ENCODE measurements at places on chromosomes 12 and 14.

DNA sequence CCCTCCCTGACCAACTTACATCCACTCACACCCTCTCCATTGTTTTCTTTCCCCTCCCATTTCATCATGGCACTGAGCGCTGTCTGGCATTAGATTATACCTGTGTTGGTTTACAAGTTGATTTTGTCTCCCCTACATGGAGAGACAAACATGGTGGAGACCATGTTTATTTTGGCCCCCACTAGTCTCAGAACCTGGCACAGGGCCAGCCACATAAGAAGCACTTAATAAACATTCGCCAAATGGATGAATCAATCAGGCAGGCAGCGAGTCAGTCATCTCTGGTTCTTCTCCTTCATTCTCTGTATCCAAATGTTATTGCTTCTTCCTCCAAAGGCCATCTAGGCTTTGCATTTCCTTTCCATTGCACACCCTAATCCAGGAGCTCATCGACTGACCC is 177.4 kb downstream of the DPF3 start:
- H3K27ac ChIP-seq: no peak overlapping the region
- peaks cover 35% of the 10 kb centered on the region for H3K4me1 ChIP-seq
- DNase-seq: no peak
- H3K4me3 ChIP-seq: no peak overlapping the region

- H3K27ac ChIP-seq: no peak overlapping the region
- H3K4me3 ChIP-seq: no peak overlapping the region
- no peaks in the 10 kb centered on the region for H3K36me3 ChIP-seq
- no peaks in the 10 kb centered on the region for H3K27me3 ChIP-seq
- no peaks in the 10 kb centered on the region for H3K4me1 ChIP-seq
These were observed 14.2 kb upstream of the PLXNC1 start for GRCh38 chr12:94133964-94134795.

- no peaks in the 10 kb centered on the region for H3K36me3 ChIP-seq
- no peaks in the 10 kb centered on the region for H3K4me1 ChIP-seq
- H3K27ac ChIP-seq: no peak overlapping the region
- no peak for DNase-seq
These were observed 91.3 kb upstream of the RTL1 start for GRCh38 chr14:100994756-100995330.

DNA sequence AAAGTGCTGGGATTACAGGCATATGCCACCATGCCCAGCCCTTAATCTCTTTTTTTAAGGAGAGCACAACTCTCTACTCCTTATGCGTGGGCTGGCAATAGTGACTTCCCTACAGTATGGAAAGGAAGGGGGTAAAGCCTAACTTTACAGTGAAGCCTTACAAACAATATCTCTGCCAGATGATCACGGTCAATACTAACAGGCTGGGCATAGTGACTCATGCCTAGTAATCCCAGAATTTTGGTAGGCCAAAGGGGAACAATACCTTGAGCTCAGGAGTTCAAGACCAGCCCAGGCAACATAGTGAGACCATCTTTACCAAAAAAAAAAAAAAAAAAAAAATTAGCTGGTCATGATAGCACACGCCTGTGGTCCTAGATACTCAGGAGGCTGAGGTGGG is 5.6 kb downstream of the PYM1 start:
- no peak for DNase-seq
- H3K36me3 ChIP-seq: peaks cover 17% of the 10 kb centered on the region
- H3K27me3 ChIP-seq: no peaks in the 10 kb centered on the region
- H3K4me1 ChIP-seq: peaks cover 24% of the 10 kb centered on the region
- H3K4me3 ChIP-seq: no peak overlapping the region

GRCh38 chr14:25909045-25909747 is 688.6 kb downstream of the NOVA1 start:
- DNase-seq: no peak
- H3K4me1 ChIP-seq: no peaks in the 10 kb centered on the region
- no peaks in the 10 kb centered on the region for H3K36me3 ChIP-seq
- H3K27me3 ChIP-seq: no peaks in the 10 kb centered on the region
- no peak overlapping the region for H3K27ac ChIP-seq

DNA sequence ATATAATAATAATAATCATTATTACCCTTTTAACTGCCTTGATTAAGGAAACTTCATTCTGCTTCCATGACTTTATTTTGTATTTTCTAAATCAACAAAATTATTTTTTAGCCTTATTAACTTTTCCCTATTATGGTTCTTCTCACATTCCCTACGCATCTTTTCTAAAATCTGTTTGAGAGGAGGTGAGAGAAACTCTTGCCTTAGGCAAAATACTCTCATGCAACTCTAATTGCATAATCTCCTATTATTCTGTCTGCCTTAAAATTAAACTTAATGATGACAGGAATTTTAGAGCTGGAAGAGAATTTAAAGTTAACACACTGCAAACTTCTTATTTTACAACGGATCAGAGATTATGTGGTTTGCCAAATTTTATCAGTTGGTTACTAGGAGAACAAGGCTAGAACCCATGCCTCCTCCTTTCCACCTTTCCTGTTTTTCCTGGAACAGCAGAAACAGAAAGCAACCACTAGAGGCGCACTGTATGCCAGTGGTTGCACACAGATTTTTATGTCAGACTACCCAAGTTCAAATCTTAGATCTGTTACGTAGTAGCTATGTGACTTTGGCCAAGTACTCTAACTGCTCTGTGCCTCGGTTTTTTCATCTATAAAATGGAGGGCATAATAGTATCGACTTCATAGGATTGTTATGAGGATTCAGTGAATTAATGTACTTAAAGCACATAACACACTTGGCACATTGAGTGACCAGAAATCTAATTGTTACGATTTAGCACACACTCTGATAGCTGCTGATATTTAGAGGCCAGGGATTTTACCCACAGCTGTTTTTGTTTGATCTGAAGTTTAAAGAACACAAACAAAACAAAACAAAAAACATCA is 4.3 kb upstream of the BRMS1L start:
- DNase-seq: no peak
- H3K4me1 ChIP-seq: peaks cover 5% of the 10 kb centered on the region
- H3K4me3 ChIP-seq: no peak overlapping the region
- H3K27ac ChIP-seq: no peak overlapping the region
- no peaks in the 10 kb centered on the region for H3K36me3 ChIP-seq

GRCh38 chr14:91219517-91220389 is 24.8 kb downstream of the GPR68 start:
- DNase-seq: no peak
- no peak overlapping the region for H3K4me3 ChIP-seq
- peaks cover 32% of the 10 kb centered on the region for H3K4me1 ChIP-seq

GRCh38 chr12:52415870-52416750 is 10.0 kb upstream of the KRT82 start:
- no peak overlapping the region for H3K27ac ChIP-seq
- no peaks in the 10 kb centered on the region for H3K36me3 ChIP-seq
- H3K4me1 ChIP-seq: no peaks in the 10 kb centered on the region
- H3K4me3 ChIP-seq: no peak overlapping the region
- DNase-seq: no peak

GRCh38 chr12:106205208-106206069 is 42.4 kb downstream of the CKAP4 start:
- no peaks in the 10 kb centered on the region for H3K4me1 ChIP-seq
- no peaks in the 10 kb centered on the region for H3K36me3 ChIP-seq

DNA sequence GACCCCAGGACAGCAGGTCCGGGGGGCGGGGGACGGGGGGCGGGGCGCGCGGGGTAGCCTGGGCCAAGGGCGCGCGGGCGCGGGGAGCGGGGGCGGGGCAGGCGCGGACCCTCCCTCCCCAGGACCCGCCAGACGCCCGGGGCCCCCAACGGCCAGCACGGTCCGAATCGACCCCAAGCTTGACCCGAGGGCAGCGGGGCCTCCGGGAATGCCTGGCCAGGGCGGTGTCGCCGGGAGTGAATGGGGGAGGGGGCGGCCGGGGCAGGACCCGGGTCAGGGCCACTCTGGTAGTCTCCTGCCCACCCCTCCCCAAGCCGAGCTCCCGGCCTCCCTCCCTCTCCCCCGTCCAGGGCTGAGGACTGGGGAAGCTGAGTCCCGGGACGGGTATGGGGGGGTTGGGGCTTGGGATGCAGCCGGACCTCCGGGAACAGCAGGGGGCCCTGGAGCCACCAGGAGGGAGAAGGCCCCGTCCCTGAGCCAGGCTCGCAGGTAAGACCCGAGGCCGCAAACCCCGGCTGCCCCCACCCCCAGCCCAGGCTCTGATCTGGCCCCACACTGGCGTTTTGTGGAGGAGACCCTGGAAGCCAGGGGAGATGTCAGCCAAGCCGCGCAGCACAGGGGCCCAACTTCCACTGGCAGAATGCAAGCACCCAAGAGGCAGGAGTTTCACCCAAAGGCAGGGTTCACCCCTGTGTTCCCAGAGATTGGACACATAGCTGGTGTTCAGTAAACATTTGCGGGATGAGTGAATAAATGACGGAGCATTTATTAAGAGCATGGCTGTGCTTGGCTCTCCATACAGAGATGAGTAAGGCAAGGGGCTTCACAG is 545 bp upstream of the GALNT9 start:
- DNase-seq: no peak
- H3K4me1 ChIP-seq: no peaks in the 10 kb centered on the region
- no peaks in the 10 kb centered on the region for H3K36me3 ChIP-seq
- H3K4me3 ChIP-seq: no peak overlapping the region

- DNase-seq: no peak
- H3K27ac ChIP-seq: no peak overlapping the region
- no peaks in the 10 kb centered on the region for H3K36me3 ChIP-seq
- H3K4me1 ChIP-seq: peaks cover 8% of the 10 kb centered on the region
These were observed 35.5 kb upstream of the MAX start for GRCh38 chr14:65137648-65138307.

DNA sequence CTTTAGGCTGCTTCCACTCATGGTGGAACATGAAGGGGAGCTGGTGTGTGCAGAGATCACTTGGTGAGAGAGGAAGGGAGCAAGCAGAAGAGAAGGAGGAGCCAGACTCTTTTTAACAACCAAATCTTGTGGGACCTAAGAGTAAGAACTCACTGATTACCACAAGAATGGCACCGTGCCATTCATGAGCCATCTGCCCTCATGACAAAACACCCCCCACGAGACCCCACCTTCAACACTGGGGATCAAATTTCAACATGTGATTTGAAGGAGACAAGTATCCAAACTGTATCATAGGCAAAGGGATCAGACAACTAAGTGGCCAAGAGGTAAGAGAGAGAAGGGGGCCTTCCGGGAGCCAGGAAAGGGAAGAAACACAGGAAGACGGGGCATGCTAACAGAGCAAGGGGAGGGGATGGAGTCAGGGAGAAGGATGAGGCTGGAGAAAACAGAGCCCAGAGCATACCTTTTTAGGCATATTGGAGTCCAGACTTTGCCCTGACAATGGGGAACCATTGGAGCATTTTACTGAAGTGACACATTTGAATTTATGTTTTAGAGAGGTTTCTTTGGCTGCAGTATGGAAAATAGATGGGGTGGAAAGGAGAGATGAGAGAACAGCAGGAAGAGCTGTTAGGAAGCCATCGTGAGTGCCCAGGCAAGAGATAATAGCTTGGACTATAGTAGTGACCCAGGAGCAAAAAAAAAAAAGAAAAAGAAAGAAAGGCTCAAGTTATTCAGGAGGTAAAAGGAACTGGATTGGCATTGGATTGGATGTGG is 204.4 kb upstream of the NUDT4 start:
- H3K27me3 ChIP-seq: no peaks in the 10 kb centered on the region
- H3K36me3 ChIP-seq: no peaks in the 10 kb centered on the region
- DNase-seq: no peak
- no peak overlapping the region for H3K4me3 ChIP-seq
- no peaks in the 10 kb centered on the region for H3K4me1 ChIP-seq
- H3K27ac ChIP-seq: no peak overlapping the region

DNA sequence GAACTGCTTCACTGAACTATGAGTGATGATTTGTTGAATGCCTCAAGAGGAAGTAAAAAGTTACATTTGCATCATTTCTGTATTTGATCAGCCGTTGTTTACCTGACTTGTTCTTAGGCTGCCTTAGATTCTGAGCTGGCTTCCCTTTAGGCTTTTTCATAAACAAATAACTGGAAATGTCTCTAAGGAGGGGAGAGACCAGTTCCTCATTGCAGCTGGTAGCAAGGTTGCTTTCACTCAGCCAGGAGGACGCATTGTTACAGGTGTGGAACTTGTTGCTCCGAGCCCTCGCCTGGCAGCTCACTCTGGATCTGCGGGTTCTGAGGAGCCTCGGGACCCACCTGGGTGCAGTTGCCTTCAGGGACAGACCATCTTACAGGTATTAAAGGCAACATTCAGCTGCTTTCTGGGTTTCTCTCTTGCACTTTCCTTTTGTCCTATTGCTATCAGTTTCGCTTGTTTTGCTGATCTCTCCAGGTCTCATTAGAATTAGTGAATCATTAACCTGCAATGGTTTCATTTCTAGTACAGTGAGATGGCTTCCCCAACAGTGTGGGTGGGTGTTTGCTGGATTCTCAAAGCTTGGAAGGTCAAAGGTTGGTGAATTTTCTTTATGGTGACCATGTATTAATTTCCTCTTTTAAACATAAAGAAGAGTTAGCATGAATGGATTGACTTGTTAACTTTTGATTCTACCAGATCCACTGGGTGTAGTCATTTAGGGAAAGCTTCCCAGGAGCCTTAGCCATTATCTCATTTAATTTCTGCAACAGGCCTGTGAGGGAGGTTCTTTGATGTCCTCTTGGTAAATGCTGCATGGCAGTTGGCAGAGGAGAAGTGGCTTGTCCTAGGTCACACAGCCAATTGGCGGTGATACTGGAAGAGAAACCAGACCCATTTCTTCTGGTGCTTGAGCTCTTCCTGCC is at the start of gene PLEKHG7:
TSS of gene PLEKHG7 (plus strand) at position 236 of the 926 bp plus-strand sequence. CDS start 3,643 bp downstream, outside the sequence.
- no peak within 1 kb of the TSS for H3K27ac ChIP-seq
- H3K4me3 ChIP-seq: no peak within 1 kb of the TSS
- DNase-seq: no peak
- H3K36me3 ChIP-seq: no peaks in the 10 kb centered on the region
- H3K27me3 ChIP-seq: no peaks in the 10 kb centered on the region

DNA sequence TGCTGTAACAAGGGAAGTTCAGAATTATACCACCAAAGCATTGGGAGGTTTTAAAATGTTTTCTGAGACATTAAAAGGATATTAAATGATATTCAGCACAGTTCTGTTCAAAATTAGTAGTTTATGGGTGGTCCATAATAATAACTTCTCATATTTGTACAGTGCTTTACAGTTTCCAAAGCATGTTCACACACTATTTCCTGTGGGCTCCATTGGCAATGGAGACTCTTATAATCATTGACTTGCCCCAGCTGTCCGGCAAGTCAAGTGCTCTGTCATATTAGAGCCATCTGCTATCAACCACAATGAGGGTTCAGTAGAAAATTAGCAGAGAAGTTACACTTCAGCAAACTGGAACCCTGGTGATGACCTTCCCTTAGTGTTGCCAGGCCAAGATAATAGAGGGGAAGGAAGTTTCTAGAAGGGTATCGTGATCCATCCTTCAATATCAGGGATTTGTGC is 526.6 kb upstream of the CCDC196 start:
- H3K27ac ChIP-seq: no peak overlapping the region
- no peaks in the 10 kb centered on the region for H3K36me3 ChIP-seq
- no peak overlapping the region for H3K4me3 ChIP-seq
- H3K4me1 ChIP-seq: peaks cover 7% of the 10 kb centered on the region
- no peak for DNase-seq

- DNase-seq: no peak
- H3K4me1 ChIP-seq: no peaks in the 10 kb centered on the region
- H3K36me3 ChIP-seq: no peaks in the 10 kb centered on the region
- H3K27ac ChIP-seq: no peak overlapping the region
These were observed 23.2 kb downstream of the NGDN start for GRCh38 chr14:23492618-23493272.
